ENCODE measurements at places on chromosomes 7 and 10.

- DNase-seq: no peak
These were observed 133.3 kb downstream of the MPP7 start for GRCh38 chr10:28169525-28169924.

GRCh38 chr10:25048450-25048849, 32.0 kb downstream of the THNSL1 start:
- no peak for DNase-seq

DNA sequence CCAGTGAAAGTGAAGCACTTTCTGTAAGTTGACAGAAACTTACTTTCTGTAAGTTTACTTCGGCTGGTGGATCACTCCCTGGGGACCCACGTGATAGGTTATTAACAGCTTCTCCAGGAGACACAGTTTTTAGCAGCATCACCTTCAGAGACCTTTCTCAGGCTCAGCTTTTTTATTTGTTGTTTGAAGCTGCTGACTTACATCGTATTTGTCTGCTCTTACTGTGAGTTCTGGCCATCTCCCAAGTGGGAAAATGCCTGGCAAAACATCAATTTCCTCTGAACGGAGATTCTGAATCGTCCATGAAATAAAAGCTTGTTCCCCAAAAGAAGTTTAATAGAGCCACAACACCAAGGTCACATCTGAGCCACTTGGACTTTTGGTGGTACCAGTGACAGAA, 178.7 kb upstream of the PODXL start:
- DNase-seq: no peak

- no peak for DNase-seq
These were observed 328.2 kb upstream of the MAGI2 start for GRCh38 chr7:79781716-79782115.

DNA sequence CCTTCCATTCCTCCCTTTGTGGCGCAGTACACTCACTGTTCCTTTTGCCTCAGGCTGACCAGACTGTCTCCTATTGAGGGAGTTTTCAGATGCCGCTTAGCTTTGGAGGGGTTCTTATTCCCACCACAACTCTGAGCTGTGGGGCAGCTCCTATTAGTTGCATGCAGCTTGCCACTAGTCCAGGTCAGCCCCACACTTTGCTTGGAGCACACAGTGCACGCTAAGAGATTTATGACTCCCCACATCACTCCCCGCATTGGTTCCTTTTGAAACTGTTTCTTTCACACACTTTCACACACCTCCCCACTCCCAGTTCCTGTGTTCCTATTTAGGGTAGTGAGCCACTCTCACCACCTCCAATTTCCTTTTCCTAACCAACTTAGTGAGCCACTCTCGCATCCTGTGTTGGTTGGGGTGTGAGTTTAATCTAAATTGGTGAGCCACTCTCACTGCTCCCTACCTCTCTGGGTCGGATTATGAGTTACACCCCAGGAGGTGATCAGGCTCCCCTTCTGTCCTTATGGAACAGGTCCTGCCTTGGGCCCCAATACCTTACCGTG, 10.4 kb upstream of the ZNF485 start:
- DNase-seq: no peak

DNA sequence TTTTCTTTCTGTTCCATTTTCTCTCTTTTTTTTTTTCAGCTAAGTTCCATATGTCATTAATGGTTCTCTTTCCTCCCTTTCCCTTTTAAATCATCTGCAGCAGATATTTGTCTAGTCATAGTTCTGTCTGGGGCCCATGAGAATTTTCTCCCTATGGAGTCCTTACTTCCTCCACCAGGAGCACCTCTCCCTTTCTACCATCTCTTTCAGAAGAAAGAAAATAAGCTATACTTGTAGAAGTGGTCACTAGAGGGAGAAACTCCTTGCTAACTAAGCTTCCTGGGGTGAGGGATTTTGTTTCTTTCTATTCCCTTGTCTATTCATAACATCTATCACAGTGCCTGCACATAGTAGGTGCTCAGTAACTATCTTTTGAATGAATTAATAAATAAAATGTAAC, 230.2 kb upstream of the HPS1 start:
- no peak for DNase-seq

DNA sequence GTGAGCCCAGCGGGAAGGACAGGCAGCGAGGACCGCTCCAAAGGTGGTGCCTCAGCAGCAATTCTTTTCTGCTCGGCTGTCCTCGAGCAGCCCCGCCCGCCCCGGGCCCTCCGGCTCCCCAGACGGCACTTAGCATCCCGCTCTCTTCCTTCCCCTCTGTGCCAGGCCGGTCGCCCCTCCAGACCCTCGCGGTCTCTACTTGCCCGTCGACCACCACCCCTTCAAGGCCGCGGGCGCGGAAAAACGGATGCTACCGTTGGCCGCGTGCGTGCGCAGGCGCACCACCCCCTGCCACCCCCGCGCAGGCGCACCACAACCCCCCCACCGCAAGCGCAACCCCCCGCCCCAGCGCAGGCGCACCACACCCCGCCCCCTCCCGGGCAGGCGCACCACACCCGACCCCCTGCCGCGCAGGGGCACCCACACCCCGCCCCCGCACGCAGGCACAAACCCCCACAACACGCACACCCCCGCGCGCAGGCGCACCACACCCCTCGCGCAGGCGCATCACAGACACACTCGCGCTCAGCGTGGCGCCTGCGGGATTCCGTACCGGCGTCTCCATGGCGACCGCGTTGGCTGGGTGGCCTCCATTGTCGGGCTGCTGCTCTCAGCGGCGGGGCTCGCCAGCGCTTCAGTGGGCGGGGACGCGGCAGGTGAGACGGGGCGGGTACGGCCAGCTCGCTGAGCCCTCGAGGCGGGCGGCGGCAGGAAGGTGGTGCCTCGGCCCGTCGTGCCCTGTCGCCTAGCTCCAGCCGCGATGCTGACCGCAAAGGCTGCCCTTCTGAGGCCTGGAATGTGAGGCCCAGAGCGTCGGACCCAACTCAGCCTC, at the start of gene LRRC27:
Gene LRRC27, plus strand, starts transcription at position 593 of the 832 bp plus-strand sequence. CDS start 1,332 bp downstream, outside the sequence.
- DNase-seq: peak; percentile 100

GRCh38 chr10:113953505-113954272, 90.0 kb upstream of the ADRB1 start:
- no peak for DNase-seq

- DNase-seq: peak; percentile 20
These were observed 734 bp downstream of the PTPN12 start for GRCh38 chr7:77537778-77538280.

GRCh38 chr10:71474702-71475242, 78.1 kb downstream of the CDH23 start:
- DNase-seq: no peak

GRCh38 chr10:97542169-97543024, 30.2 kb upstream of the ANKRD2 start:
- no peak for DNase-seq

Data from effector CD4-positive, alpha-beta T cell (primary cell).